ENCODE measurements at places on chromosomes 5 and 9.

GRCh38 chr5:73344835-73345234 lies 103.7 kb downstream of the FOXD1 start:
- no peak for DNase-seq

- DNase-seq, result no peak
Observed at GRCh38 chr5:79707535-79707934, 17.9 kb downstream of the CMYA5 start.

DNA sequence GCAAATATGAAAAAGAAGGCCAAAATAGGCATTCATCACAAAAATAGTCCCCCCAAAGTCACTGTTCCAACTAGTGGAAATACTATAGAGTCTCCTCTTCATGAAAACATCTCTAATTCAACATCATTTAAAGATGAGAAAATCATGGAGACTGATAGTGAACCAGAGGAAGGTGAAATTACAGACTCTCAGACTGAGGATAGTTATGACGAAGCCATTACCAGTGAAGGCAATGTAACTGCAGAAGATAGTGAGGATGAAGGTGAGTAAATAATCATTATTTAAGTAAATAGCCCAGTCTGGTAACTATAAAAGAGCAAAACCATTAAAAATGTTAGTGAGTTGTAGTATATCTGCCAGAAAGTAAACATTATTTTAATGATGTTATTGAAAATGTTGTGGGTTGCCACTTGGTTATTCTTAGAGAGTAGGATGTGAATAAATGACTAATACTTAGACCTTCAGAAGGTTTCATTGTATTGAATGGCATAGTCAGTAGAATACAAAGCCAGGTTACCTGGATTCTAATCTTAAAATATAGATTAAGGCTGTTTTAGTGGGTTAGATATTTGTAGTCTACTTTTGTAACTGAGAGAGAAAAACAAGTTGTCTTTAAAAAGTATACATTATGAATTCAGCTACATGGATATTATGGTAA lies 16.3 kb downstream of the AGGF1 start:
- DNase-seq, result no peak

GRCh38 chr5:73727470-73727869 lies 101.5 kb downstream of the ARHGEF28 start:
- no peak for DNase-seq

GRCh38 chr9:82302968-82303655 lies 314.5 kb downstream of the SPATA31D1 start:
- no peak for DNase-seq

- no peak for DNase-seq
Observed at GRCh38 chr5:103093727-103094126, 26.2 kb downstream of the GIN1 start.

Data from neuronal stem cell (in vitro differentiated cells).